ENCODE measurements at places on chromosomes 11 and 22.

- DNase-seq = no peak
Measured at GRCh38 chr22:42289671-42290541, 19.5 kb upstream of the TCF20 start.

- no peak for DNase-seq
Measured at GRCh38 chr11:23991165-23991539, 505.7 kb upstream of the LUZP2 start.

- DNase-seq = no peak
Measured at GRCh38 chr11:21963013-21963412, 229.9 kb upstream of the ANO5 start.

DNA sequence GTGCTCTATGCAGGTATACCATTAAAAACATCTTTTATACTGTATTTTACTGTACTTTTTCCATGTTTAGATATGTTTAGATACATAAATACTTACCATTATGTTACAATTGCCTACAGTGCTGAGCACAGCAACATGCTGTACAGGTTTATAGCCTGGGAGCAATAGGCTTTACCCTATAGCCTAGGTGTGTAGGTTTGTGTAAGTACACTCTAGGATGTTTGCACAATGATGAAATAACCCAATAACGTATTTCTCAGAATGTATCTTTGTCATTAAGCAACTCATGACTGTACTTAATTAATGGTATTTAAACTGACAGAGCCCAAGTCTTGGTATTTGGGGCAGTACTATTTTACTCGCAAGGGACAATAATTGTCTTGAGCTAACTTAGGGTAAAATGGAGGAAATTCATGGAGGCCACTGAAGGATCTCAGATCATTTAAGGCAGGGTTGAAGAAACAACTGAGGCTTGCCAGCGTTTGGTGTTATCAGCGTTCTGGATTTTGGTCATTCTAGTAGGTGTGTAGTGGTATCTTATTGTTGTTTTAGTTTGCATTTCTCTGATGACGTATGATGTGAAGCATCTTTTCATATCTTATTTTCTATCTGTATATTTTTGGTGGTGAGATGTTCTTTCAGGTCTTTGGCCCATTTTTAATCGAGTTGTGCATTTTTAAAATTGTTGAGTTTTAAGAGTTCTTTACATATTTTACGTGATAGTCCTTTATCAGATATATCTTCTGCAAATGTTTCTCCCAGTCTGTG is 42.4 kb downstream of the ADAMTS15 start:
- DNase-seq = no peak

DNA sequence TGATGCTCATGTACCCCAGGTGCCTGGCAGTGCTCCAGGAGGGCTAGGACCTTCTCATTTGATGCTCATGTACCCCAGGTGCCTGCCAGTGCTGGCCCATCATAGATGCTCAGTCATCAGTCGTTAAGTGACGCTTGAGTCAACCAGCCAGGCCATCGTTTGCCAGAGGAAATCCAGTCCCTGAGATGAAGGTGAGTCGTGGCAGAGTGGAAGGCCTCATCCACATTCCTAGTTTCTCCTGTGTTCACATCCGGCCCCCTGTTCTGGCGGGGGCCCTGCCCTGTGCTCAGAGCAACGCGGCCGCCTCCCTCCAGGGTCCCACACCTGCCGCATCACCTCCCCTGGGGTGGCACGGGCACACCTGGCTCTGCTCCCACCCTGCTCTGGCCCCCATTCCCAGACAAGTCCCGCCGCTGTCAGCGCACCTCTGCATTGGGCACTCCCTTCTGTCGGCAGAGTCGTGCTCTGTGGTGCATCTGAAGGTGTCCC is 279.9 kb downstream of the BRD1 start:
- DNase-seq = no peak

DNA sequence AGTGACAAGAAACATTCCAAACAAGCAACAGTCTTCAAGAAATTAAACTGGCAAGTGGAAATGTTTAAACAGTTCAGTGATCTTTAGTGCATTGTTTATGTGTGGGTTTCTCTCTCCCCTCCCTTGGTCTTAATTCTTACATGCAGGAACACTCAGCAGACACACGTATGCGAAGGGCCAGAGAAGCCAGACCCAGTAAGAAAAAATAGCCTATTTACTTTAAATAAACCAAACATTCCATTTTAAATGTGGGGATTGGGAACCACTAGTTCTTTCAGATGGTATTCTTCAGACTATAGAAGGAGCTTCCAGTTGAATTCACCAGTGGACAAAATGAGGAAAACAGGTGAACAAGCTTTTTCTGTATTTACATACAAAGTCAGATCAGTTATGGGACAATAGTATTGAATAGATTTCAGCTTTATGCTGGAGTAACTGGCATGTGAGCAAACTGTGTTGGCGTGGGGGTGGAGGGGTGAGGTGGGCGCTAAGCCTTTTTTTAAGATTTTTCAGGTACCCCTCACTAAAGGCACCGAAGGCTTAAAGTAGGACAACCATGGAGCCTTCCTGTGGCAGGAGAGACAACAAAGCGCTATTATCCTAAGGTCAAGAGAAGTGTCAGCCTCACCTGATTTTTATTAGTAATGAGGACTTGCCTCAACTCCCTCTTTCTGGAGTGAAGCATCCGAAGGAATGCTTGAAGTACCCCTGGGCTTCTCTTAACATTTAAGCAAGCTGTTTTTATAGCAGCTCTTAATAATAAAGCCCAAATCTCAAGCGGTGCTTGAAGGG is 6.0 kb downstream of the MALAT1 start:
- no peak for DNase-seq

DNA sequence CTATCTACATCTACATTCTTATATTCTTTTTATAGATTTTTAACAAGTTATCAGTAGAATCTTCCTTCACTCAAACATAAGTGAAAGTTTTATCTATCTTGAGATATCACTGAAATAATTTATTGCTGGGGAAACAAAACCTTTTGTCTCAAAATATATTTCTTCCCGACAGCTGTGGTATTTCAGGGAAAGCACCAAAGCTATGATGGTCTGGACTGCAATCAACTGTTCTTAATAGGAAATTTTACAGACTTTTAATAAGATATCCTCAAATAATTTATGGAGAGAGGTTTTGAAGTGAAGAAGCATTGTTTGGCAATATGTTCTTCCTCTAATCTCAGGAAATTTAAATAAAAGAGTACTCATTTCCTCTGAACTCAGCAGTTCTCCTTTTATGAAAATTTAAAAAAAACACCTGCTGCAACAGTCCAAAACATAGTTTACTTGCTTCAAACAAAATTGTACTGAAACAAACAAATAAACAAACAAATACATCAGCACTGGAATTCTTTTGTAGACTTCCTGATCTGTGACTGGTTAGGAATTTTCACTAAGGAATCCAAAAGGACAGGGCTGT is 33.9 kb upstream of the EIF3M start:
- DNase-seq = no peak

DNA sequence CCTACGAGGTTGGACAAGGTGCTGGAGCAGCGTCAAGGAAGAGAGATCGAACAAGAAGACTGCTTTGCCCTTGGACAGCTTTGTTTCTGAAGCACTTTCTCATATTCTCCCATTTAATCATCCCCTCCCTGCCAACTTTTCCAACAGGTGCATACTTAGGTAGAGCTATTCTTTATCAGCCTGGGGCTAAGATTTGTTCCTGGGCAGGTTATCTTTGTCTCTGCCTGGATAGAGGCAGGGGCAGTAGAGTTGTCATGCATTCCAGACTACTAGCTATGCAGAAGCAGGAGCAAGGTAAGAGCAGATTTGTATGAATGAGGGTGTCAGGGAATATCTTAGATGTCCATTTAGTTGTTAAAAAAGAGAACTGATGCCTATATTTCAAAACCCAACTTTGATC is 82.3 kb downstream of the PTPRJ start:
- DNase-seq = no peak

- no peak for DNase-seq
Measured at GRCh38 chr11:107857550-107858216, 904 bp downstream of the SLC35F2 start.

DNA sequence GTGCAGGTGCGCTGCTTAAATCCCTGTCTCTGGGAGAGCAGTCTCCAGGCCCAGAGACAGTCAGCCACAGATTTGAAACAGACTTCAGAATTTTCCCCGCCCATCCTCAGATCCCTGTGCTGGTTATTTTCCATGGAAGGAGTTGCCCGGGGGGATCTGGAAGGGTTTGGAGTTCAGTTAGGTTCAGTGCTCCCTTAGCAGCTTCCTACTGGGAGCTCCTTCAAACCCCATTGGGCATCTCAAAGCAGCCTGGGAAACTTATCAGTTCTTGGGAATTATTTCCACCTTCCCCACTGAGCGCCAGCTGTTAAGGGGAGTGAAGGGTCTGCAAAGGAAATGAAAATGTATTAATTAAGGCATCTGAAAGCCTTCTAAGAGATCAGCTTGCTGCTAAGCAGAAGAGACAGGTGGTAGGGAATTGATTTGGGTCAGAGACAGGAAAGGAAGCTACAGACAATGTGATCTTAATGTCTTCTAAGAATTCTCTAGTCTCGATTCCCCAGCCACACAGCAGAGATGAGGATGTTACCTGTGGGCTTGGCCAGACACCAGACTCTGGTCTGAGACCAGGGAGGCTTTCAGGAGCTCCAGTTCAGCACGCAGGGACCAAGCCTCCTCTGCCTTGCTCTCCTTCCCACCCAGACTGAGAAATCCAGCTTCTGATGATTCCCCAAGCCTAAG is 106.2 kb upstream of the TBCEL start:
- no peak for DNase-seq

DNA sequence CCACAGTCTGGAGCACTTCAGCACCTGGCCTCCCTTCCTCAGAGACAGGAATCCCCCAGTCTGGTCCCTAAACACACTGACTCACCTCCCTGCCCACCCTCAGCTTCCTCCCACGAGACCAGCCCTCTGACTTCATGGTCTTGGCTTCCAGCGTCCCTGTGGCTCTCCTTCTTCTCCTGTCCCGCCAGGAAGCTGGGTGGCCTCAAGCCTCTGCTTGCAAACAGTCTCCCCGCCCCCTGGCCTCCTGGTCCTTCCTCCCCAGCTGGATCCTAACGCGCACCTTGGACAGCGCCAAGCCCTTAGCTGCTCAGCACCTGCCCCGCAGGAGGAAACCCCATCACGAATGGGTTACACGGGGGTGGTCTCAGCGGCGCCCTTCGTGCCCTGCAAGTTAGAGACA is 4.5 kb downstream of the NCF4 start:
- DNase-seq = no peak

DNA sequence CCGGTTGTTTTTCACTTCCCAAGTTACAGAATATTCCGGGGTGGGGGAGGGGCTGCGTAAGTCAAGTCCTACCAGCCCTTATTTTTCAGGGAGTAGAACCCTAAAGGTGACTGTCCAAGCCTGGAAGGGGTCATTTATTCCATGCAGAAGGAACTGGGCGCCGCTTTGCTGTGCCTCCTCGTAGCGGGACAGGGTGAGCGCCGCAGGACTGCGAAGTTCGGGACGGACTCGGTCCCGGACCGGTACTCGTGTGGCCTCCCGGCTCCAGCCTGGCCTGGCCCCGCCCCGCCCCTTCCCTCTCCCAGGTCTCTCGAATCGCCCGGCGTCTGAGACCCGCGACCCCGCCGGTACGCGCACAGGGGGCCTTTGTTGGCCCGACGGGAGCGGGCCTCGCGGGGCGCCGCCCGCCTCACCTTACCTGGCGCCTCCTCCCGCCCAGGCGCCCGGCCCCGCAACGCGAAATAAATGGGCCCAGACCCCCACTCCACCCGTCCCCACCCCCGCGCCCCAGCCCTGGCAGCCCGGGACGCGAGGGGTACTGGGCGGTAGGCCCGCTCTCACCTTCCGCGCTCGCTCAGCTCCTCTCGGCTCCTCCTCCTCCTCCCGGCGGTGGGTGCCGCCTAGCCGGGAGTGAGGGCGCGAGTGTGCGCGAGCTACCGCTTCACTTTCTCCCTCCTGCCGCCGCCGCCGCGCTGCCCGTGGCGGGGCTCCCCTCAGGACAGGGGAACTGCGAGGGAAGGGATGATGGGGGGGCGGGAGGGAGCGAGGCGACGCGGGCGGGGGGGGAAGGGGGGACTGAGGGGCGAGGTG is 698 bp downstream of the PAK1 start:
- no peak for DNase-seq

- DNase-seq = no peak
Measured at GRCh38 chr11:57331720-57332119, 4.0 kb downstream of the SSRP1 start.

DNA sequence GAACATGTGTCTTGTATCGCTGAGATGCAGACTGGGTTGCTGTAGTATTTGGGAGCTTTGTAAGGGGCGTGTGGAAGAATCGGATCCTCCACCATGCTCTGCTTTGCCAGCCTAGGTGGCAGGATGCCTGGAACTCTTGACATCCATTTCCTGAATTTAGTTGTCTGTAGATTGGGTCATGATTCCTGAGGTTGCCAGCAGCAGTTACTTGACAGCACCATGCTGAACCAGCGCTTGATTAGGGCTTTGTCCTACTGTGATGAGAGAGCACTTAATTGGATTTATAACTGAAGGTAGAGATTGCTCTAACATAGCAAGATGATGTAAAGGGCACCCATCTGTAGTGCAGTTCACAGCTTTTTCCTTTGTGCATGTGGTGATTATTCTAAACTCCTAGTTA is 75.6 kb upstream of the HORMAD2 start:
- no peak for DNase-seq

GRCh38 chr11:106913141-106913540 is 105.1 kb downstream of the GUCY1A2 start:
- DNase-seq = no peak

DNA sequence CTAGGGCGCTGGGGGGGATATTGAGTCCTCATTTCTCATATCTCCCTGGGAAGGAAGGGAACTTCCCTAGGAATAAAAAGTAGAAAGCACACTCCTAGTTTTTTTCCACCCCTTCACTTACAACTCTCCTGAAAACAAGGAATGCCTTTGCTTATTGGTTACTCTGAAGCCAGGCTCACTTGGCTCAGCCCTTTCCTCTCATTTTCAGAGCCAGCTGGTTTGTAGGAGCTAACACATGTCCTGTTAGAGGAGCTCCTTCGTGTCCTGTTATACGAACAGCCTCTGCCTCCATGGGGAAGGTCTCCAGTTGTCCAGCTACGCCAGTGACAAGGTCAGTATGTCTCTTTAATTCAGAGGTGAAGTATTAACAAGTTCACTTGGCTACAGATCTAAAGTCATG is 17.6 kb downstream of the ALKBH8 start:
- DNase-seq = no peak

- no peak for DNase-seq
Measured at GRCh38 chr22:50216684-50217520, 16.1 kb downstream of the SELENOO start.

- no peak for DNase-seq
Measured at GRCh38 chr22:23178512-23179254, 1.6 kb upstream of the BCR start.

DNA sequence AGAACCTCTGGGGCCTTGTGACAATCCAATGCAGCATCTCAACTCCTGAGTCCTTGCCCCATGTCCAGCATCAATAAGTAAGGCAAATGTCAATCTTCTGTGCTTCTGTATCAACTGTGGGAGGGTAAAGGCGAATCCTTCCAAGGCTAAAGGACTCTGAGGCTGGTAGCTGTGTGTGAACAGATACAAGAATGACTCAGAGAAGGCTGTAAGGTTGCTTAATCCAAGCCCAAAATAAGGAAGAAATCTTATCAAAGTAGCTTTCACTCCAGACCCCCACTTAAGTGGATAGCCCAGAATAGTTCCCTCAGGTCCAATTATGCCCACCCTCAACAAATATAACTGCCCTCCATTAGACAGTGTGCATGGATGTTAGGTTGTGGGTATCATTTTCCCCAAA is 28.1 kb upstream of the SCGB1A1 start:
- no peak for DNase-seq

GRCh38 chr11:76243193-76243956 is 37.1 kb upstream of the WNT11 start:
- DNase-seq = no peak

- no peak for DNase-seq
Measured at GRCh38 chr11:128916681-128917080, 25.5 kb downstream of the KCNJ5 start.

GRCh38 chr22:40193429-40194421 is 16.0 kb downstream of the TNRC6B start:
- DNase-seq = no peak
